ENCODE measurements at places on chromosomes 4 and X. TPM values are rescaled to one million over a fixed set of nuclear protein-coding genes. Genes with fewer than 3 reads are reported as not detected.

DNA sequence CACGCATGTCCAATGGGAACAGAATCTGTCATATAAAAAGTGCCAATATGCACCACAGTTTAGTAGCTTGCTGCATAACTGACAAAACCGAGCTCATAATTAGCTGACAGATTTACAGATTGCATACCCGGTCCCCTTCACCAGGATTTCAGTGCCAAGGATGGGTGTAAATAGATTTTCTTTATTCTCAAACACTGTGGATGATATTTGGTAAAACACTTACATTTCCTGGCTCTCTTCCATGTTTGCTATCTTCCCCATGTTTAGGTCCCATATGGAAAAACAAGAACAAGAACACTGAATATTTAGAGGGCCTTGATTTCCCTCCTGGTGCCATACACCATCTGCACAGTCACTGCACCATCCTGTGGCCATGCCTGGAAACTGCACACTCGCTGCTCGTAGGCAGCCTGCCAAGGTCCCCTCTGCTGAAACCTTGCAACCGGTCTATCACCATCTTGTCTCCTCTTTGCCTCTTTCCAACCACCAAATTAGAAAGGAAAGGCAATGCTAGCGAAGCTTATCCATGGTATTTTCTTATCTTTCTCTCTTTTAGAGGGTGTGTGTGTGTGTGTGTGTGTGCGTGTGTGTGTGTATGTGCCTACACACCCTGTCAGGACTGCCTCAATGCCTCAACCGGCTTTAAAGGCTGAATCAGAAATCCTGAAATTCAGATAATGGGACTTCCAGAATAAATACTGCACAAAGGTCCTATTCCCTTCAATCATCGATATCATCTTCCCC is 124.2 kb upstream of the MBNL3 start:
- DNase-seq: peak; percentile 46

DNA sequence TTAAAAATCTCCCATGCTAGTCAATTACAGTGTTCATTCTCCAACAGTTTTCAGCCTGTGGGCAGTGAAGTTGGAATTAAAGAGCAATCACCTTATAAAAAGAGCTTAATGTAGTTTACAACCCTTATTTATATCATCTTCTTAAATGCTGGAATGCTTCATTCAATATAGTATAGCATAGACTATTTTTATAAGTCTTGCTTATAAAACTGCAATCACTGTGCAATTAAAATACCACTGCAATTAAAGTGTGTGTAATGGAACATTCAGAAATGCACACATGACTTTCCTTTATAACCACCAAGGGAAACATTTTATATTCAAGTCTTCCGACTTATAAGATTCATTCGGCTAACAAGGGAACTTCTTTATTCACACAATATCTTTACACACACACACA is 16.4 kb upstream of the DCAF8L1 start:
- DNase-seq: no peak

GRCh38 chr4:99117876-99118693 is 26.0 kb downstream of the ADH4 start:
- DNase-seq: no peak

- no peak for DNase-seq
These were observed 103.1 kb upstream of the TEX13D start for GRCh38 chrX:124229374-124229773.

DNA sequence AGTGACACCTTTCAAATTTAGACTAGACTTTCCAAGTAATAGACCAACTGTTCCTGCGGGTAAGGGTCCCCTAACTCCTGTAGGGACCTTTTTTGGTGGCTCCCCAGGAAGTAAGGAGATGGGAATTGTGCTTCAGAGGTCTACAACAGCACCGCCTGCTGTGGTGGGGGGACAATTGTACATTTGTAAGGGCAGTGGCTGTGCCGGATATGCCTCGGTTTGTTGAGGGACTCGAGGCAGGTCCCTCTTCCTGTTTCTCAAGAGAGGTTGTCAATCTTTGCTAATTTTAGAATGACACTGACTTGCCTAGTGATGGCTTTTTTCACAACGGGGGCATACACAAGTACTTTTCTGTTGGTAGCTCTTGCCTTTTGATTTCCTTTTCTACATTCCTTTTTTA is 15.5 kb upstream of the HSD17B11 start:
- no peak for DNase-seq

DNA sequence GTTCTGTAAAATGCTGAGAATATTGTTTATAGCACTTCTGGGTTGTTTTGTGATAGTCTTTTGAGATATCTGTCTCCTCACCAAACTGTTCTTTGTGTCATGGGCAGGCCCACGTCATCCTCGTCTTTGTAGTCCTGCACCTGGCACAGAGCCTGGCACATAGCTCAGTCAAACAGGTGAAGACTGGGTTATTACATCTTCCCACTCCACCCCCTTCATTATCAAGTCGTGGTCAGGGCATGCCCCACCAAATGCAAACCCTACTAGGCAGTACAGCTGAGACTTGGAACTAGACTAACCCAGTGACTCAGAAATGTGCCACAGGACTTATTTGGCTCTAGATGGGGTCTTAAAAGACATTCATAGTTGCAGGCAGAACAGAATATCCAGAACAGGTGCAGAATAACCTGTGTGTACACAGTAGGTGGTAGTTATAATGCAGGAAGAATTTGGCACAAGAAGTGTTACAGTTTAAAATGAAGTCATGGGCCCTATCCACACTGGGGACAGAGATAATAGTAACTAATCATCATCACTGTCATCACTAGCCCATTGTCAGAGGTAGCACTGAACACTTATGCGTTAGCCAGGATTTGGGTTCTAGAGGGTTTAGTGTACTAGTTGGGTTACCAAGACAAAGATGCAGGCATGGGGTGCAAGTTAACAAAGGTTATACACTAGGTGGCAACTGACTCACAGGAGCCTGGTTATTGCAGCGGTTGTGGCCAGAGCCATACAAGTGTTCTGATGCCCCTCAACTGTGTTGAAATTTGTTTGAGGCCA is 74.9 kb downstream of the TBL1X start:
- DNase-seq: no peak

GPAT3 gene
- total RNA-seq: 16.0 TPM

MTNR1A gene
- not detected for total RNA-seq

L1CAM gene
- total RNA-seq: 0.31 TPM
